ENCODE measurements at places on chromosomes 13 and 19.

DNA sequence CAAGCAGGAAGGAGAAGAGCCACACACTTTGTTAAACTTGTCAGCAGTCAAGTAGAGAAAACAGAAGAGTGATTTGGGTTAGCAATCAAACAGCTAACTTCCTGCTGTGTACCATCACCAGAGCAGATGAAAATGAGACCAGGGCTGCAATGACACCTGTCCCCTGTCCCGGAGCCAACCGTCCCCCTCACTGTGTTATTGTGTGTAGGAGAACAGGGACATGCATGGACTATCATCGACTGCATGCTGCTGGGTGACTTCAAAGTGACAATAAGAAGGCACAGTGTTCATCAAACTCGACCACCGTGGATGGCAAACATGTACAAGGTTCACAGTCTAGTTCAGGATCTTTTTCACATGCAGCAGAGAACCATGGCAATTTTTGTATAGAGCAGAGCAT, 94.0 kb upstream of the SLC15A1 start:
- DNase-seq = no peak

- no peak for DNase-seq
Measured at GRCh38 chr13:33624740-33625139, 193.2 kb upstream of the RFC3 start.

DNA sequence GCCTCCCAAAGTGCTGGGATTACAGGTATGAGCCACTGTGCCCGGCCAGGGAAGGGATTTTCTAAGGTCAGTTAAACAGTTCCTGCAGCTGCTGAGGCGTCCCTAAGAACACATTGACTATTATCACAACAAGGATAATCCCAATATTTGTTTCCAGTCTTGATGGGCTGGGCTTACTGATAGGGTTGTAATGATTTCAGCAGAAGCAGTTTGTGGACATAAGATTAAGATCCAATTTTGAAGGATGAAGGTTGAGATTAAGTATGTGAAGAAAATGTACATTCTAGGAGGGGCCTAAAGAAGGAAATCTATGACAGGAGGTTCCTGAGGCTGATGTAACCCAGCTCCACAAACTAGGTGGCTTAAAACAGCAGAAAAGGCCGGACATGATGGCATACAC, 10.7 kb upstream of the CCDC124 start:
- no peak for DNase-seq

GRCh38 chr19:6396305-6396704, 3.3 kb upstream of the GTF2F1 start:
- no peak for DNase-seq

Measured in stimulated activated CD4-positive, alpha-beta T cell treated with anti-CD3 and anti-CD28 coated beads, Interleukin-15, amount 100 ng/mL, for 24 hours (primary cell).